Germinal center (tissue), 1 donor: ENCODE measurements at places on chromosomes 3 and 15.

- DNase-seq: no peak
These were observed at the start of gene COL7A1 for GRCh38 chr3:48595075-48595525. TSS of gene COL7A1 (minus strand) at chr3:48595329. CDS start at chr3:48595159, 170 bp downstream.

DNA sequence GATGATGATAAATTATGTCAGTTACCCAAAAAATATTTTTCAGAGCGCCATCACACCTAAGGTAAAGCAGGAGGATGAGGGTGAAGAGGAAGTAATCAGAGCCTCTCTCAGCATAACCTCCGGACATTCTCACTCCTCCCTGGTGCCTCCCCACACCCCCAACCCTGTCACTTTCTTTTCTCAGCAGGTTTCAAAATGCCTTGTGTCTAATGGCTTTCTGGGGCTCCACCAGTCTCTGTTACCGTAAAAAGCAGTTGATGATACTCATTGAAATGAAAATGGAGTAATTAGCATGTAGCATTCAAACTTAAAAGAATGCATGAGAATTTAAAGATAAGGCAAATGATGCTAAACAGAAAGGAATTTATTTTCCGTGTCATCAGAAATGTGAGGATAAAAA, 180.0 kb downstream of the ERC2 start:
- DNase-seq: no peak

DNA sequence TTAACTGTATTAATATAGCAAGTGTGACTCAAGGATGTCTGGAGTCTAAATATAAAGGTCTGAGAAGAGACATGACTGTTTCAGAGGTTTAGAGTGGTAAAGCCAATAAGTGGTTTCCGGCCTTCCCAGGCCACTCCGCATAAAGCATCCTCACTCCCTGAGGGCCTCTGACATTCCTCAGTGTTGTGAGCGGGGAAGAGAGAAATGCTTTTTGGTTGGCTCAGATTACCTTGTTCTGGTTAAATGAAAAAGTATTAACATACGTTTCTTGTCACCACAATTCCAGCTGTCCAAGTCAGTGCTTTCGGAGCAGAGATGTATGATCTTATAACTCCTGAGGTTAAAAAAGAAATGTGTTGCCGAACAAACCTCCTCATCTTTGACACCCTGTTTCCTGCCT, 103.8 kb downstream of the RBMS3 start:
- DNase-seq: no peak

GRCh38 chr3:27575499-27575898, 91.3 kb upstream of the SLC4A7 start:
- DNase-seq: no peak

DNA sequence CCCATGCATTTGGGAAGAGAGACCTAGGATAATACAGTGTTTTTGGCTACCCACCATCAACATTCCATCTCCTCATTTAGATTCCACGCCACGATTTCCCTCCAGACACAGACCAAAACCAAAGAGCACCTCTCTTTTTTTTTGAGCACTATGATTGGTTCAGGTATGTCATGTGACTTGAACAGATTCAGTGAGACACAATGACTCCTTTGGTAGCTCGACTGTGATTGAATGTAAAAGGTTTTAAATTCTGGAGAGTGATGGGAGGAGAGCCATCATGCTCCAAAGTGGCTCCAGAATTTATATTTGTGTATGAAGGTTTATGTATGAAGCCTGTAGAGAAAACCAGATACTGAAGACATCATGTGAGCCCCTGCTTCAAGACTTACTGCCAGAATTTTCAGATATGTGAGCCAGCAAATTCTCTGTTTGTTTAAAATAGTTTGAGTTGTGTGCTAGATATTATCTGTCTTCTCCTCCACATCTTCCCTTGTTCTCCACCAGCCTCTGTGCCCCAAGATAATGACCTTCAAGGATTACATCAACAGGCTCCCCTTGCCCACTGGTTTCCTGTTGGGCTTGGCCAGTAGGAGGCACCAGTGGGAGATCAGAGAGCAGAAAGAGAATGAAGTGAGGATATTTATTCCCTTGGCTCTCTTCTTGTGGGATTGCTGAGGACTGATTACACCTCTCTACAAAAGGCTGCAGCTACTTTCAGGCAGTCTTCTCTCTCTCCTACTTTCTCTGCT, 12.5 kb downstream of the MYD88 start:
- no peak for DNase-seq

DNA sequence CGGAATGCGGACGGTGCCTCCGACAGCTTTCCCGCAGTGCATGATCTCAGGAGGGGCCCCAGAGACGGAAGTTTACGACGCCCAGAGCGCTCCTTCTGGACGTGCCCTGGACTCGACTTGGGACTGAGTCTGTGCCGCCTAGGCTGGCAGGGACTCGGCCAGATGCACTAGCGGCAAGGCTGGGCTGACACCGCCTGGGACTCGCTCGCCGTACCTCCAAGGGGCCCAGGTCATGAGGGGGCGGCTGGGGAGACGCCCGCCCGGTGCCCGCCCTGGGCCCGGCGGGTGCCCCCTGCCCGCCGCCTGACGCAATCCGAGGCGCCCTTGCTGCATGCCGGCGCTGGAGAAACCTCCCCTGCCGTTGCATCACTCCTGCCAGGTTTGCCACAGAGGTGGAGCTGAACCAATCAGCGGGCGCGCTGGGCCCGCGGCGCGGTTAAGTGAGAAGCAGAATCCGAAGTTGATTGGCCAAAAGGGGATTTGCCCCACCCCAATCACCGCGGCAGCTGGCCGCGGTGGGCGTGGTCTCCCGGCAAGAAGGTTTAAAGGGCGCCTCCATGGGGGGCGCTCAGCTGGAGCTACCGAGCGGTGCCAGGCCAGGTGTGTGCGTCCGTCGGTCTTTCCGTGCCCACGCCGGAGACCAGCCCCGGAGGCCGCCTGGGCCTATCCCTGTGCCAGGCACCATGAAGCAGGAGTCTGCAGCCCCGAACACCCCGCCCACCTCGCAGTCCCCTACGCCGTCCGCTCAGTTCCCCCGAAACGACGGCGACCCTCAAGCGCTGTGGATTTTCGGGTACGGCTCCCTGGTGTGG, at the start of gene CHAC1:
CHAC1 (plus strand) TSS at position 571 of the 812 bp plus-strand sequence; CDS start at position 684, 113 bp downstream.
- peak; percentile 100 for DNase-seq
